Activated T-cell treated with anti-CD3 and anti-CD28 coated beads, Interleukin-2, amount 50 U/mL, for 1 hour (primary cell): ENCODE measurements at places on chromosomes 11 and 22.

- no peak for DNase-seq
These were observed 6.3 kb downstream of the OR10V1 start for GRCh38 chr11:59707371-59707770.

DNA sequence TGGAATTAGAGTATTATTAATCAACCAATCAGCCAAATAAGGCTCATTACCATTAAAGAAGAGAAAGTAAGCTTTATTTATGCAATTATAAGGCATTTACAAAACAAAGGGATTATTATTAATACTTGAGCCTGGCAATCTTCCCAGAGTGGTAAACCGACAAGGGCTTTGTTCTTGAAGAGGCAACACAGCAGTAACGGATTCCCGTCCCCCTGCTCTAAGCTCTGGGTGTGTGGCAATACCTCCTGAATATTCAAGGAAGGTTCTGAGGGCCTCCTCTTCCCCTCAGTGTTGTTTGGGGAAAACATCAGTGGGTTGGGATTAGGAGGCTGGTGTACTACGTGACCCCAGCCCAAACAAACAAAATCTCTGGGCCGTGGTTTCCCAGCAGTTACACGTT, 176.5 kb downstream of the TENM4 start:
- no peak for DNase-seq

- no peak for DNase-seq
These were observed 8.2 kb upstream of the OR9I1 start for GRCh38 chr11:58133309-58134076.

GRCh38 chr22:43476341-43476740, 64.5 kb downstream of the MPPED1 start:
- DNase-seq: no peak

DNA sequence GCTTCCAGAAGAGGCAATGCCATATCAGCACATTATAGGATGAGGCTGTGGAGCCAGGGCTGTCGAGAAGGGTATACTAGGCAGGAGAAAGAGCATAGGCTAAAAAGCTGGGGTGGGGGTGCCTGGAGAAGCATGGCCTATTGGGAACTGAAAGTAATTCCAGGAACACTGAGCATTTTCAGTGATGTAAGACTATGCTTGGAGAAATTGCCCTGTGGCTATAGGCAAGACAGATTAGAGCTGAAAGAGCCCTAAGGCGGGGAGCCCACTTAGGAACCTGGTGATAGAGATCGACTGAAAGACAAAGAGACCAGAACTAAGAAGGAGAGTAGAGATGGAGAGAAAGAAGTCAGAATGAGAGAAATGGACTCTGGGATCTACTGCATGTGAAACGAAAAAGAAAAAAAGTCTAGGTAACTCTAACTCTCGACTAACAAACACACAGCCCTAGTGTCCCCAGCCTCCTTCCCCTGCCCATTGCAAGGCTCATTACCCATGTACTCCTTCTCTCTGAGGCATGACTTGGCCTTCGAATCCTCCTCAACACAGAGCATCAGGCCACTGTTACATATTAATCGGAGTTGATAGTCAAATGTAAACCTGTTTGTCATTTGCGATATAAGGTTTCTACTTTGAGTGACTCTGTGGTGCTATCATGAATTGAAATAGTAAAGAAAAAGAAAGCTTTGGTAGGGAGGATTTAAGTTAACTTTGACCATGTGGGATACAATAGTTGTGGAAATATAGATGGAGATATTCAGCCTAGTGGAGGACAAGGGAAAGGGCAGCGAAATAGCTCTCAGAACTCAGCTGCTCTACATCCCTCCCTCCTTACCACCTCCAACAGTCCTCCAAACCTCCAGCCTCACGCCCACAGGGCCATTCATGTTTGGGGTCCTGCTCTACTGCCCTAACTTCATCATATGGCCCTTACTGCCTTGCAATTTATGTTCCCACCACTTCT, 52.3 kb upstream of the BMAL1 start:
- no peak for DNase-seq

DNA sequence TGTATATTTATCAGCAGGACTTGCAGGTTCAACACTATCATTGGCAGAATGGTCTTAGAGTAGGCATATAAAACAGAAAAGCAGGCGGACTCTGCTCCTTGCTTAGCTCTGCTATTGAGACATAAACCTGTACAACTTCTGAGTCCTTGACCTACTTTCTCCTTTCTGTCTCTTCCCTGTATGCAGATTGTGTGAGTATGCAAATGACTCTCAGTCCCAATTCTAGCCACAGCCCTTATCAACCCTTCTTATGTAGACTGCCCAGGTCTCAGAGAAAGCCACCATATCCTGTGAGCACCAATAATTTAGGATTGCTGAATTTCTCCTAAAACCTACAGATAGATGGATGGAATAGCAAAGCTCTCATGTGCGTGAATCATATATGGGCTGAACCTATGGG, 367.6 kb upstream of the DDI1 start:
- DNase-seq: no peak

GRCh38 chr22:31081963-31082605, 966 bp downstream of the SMTN start:
- no peak for DNase-seq

GRCh38 chr11:120326228-120326627, 1.1 kb downstream of the TLCD5 start:
- no peak for DNase-seq

GRCh38 chr11:33411751-33412150, 154.6 kb downstream of the HIPK3 start:
- DNase-seq: no peak

DNA sequence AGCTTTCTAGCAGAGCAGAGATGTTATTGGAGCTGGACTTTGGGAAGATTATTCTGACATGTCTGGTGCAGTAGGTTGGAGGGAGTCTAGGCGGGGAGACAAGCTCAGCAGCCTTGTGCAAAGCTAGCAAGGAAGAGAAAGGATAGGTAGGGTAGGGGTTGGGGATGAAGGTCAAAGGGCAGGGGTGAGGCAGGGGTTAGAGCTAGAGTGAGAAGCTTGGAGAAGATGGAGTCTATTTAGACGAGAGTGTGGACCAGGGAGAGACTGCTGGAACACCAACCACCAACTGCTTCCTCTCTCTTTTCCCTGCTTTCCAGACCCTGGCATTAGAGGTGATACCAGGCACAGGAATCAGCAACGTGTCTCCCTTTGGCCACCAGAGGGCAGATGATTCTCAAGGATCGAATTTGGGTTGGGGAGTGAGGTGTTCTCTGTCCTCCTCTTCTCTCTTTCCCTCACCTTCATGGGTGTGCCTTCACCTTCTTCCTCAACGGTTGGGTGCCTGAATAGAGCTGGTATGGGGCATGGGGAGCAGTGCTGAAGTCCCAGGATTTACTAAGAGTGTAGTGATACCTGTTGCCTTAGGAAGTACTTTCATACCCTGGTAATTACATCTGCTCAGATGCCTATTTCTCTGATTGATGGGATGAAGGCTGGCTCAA, 1.8 kb upstream of the MARK2 start:
- DNase-seq: peak; percentile 71

- no peak for DNase-seq
These were observed 13.8 kb downstream of the EHF start for GRCh38 chr11:34634694-34635062.

DNA sequence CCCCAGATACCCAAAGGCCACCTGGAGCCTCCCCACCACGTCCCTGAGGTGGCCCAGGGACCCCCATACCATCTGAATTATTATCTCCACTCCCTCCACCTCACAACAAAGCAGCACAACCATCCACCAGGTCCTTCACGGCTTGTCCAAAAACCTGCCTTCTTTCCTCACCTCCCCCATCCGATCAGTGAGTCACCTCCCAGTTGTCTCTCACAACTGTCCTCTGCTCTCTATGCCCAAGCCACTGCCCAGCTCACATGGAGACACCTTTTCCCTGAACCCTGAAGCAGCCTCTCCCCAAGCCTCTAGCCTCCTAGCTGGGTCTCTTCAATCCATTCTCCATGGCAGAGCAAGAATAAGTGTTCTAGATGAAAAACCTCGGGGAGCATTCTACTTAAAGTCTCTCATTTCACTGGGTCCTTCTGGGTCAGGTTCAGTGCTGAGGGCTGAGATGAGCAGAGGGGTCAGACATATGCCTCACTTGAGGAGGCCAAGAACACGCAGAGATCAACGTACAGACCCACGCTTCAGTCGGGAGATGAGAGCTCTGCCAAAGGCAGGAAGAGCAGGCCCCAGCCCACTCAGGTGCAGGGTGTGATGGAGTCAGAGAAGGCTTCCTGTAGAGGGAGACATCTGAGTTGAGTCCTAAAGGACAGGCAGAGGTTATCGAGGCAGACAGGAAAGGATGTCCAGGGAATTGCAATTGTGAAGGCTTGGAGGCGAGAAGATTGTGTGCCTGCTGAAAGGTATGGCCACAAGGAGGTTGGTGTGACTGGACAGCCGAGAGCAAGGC, 74.7 kb downstream of the PDE2A start:
- no peak for DNase-seq

DNA sequence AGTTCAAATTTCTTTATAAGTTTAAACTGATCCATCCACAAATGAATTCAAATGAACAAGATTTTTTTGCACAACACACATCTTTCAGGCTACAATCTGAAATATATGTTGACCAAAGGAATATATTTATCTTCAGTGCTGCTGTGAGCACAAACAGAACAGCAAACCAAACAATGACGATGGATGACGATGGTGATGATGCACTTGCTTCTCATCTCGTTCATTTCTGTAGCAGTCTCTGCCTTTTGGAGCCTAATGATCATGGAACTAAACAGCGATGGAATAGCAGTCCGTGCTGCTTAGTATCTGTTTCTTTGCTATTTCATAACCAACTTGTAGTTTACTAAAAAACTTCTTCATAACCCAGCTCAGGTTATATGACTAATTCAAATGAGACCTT, 220.7 kb upstream of the BLID start:
- no peak for DNase-seq

- DNase-seq: no peak
These were observed 71.6 kb upstream of the ATXN10 start for GRCh38 chr22:45599836-45600577.

GRCh38 chr22:36977401-36977861, 41.8 kb downstream of the TST start:
- DNase-seq: peak; percentile 82

DNA sequence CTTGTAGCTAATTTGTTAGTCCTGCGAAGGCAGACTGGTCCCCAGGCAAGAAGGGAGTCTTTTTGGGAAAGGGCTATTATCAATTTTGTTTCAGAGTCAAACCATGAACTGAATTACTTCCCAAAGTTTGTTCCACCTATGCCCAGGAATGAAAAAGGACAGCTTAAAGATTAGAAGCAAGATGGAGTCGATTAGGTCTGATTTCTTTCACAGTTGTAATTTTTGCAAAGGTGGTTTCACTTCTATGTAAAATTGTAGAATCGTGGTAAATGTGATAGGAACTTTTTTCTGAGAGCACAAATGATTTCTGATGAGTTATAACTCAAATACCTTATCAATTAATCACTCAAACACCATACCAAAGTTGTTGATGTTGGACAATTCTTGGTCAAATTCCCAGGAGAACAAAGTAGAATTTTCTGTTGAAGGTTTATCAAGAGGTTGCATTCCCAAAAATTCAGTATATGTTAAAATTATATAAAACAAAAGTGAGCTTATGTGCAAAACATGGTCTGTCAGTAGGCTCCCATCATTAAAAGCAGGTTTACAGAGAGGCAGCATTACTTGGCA, 2.9 kb upstream of the CTSC start:
- DNase-seq: no peak

DNA sequence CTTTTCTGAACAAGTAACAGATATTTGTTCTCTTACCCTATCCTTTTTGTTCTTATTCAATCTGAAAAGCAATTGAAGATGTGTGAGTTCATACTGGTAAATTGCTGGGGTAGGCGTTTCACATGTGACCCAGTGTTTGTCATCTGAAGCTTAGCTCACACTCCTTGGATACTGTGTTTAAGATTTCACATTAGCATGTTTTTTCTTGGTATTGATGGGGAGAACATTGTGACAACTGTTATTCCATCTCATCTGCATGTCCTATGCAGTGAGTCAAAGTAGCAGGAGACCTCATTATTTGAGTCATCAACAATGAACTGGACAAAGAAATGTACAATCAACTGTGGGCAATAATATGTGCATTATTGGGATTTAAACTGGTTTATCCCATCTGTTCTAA, 691.6 kb upstream of the ANO5 start:
- no peak for DNase-seq

DNA sequence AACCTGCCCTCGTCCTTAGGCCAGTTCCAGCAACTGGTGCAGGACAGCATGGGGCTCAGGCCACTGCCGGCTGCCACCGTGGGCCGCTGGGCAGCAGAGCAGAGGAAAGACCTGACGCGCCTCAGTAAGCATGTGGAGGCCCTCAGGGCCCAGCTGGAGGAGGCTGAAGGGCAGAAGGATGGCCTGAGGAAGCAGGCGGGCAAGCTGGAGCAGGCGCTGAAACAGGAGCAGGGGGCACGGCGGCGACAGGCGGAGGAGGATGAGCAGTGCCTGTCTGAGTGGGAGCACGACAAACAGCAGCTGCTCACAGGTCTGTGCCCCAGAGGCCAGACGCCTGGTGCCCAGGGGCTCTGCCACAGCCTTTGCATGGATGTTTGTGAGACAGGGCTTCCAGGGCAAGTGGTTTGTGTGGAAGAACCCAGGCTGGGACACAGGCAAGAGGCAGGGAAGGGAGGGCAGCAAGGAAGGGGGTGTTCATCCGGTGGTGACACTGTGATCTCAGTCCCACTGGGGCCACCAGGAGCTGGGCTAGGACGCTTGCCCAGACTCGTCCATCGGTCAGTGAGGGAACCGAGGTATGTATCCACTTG, 13.9 kb downstream of the CCDC157 start:
- no peak for DNase-seq

- no peak for DNase-seq
These were observed 108.1 kb downstream of the EFCAB6 start for GRCh38 chr22:43704051-43704450.

GRCh38 chr11:62393735-62394134, 25.1 kb upstream of the SCGB1A1 start:
- DNase-seq: no peak

GRCh38 chr11:58573451-58574104, 2.1 kb downstream of the LPXN start:
- DNase-seq: peak; percentile 56

GRCh38 chr11:45655831-45656230, 9.6 kb downstream of the CHST1 start:
- DNase-seq: peak; percentile 15

- no peak for DNase-seq
These were observed 11.9 kb upstream of the MRGPRX2 start for GRCh38 chr11:19072464-19072863.

GRCh38 chr22:50671641-50672040, 982 bp upstream of the SHANK3 start:
- DNase-seq: no peak
